ENCODE measurements at places on chromosomes 16 and 17.

DNA sequence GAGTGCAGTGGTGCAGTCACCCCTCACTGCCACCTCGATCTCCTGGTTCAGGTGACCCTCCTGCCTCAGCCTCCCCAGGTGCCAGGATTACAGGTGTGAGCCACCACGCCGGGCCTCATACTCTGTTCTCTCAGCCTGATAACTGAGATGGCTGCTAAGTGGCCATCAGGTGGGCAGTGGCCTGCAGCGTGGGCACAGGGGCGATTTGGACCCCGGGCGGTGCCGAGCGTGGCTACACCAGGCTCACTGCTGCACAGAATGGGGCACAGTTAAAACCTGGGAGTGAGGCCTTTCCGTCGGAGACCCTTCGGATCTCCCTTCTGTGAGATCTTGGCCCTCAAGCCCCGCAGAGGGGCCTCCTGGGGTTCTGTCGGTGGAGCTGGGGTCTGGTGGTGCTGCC is 11.5 kb downstream of the CACNA1H start:
- no peak for DNase-seq

- no peak for DNase-seq
These were observed 221.8 kb upstream of the TNRC6C start for GRCh38 chr17:77736721-77737120.

- DNase-seq = no peak
These were observed 72.7 kb downstream of the STH start for GRCh38 chr17:46071796-46072195.

GRCh38 chr17:74631468-74632450 is 8.2 kb upstream of the CD300E start:
- peak; percentile 96 for DNase-seq

DNA sequence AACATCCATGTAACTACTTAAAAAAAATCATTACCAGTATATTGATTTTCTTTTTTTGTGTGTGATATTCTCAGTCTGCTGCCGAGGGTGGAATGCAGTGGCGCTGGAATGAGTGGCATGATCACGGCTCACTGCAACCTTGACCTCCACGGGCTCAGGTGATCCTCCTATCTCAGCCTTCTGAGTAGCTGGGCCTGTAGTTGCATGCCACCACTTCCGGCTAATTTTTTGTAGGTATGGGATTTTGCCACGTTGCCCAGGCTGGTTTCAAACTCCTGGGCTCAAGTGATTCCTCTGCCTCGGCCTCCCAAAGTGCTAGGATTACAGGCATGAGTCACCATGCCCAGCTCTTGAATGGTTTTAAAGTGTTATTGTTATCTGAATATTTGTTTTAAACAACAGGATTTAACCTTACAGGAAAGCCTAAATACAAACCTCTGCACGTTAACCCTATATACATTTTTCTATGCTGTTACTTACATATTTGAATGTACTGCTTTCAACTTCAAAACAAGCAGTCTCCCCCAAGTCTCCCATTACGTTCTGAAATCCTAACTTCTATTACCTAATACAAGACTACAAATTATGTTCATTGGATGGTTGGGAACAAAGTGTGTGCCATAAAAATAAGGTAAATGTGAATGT is 61.7 kb downstream of the KPNA2 start:
- DNase-seq = no peak

DNA sequence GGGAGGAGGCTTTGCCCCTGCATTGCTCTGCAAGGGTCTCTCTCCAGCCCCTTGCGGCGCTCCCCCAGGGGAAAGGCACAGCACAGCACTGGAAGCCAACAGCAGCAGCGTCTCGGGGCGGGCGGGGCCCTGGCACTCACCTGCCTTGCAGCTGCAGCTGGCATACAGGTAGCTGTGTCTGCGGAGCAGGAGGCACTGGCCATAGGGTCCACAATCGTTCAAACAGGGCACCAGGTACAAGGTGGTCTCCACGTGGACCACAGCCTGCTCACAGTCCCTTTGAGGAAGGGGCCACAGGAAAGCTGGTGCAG is 4.2 kb upstream of the MRPL28 start:
- DNase-seq = no peak

GRCh38 chr16:52265446-52265861 is 281.5 kb downstream of the TOX3 start:
- no peak for DNase-seq
